Endothelial cell of umbilical vein (primary cell): ENCODE measurements at places on chromosomes 7 and 10. TPM values are rescaled to one million over a fixed set of nuclear protein-coding genes. Genes with fewer than 3 reads are reported as not detected.

DNA sequence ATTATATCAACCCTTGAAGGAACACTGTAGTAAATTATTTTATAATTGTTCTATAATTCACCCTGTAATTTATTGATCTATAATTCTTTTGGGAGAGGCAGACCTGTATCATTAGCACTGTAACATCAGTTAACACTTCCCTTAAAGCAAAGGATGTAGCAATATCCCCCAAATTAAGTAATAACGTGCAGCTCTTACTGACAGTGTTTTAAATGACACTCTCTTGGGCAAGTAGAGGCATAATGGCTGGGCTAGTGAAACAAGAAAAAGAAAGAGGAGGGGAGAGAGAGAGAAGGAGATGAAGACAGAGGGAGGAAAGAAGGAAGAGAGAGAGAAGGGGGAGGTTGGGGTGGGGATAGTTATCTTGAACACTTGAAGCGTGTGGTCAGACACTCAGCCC lies 161.0 kb upstream of the RNF32 start:
- no peak for DNase-seq

GRCh38 chr7:137873524-137873923 lies 26.8 kb upstream of the DGKI start:
- no peak for DNase-seq

DNA sequence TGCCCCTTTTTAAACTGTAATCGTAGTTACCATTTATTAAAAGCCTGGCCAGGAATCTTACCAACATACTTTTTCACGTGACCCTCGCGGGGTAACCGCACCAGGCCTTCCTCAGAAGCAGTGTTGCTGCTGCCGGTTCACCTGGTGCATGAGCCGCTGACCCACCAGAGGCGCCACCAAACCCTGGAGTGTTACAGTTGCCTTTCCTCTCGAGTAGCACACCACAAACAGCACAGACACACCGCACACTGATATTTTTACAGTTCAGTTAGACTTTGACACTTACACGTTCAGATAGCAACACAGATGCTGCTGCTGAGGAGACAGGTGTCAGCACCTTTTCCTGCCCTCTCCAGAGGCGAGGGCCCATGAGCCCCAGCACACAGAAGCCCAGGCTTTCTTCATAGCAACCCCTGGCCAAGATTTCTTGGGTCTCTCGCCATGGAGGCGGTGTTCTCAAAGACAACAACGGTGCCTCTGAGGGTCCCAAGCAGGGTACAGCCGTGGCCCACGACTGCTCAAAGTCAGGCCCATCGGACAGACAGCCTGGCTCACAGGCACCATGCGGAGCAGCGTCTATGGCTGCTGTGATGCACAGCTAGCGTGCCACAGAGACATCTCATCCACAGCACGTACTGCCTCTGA lies 123.1 kb downstream of the DIP2C start:
- no peak for DNase-seq

DNA sequence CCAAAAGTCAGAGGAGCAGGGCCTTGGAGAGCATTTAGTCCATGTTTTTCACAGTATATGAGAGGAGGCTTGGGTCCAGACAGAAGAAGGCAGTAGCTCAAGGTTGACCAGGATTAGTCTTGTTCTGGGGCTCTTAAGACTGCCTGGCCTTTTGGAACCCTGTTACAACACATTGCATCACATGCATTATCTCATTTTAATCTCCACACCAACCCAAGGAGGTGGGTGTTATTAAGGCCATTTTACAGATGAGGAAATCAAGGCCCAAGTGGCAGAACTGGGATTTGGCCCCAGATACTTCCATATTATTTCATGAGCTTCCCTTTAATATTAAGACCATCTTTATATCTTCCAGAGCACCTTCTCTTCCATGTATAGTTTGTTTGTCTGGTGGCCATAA lies 38.8 kb downstream of the RPS24 start:
- no peak for DNase-seq

DNA sequence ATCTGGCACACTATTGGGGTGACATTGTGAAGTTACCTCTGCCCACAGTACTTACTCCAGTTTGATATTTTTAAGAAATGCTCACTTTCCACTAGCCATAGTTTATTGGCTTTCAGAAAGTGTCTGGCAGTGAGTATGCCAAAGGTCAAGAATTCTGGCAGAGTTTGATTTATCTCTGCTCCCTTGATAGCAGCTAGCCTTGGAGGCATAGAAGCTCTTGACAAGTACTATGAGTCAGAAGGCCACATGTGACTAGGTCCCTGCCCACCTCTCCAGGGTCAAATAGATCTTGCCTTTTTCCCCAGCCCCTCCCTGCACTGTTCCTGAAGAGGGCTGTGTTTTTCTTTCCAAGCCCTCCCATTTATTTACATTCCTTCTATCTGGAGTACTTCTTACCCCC lies 202.2 kb downstream of the AUTS2 start:
- DNase-seq = no peak

- DNase-seq = peak; percentile 45
Observed at GRCh38 chr7:17185690-17186070, 112.8 kb upstream of the AHR start.

- no peak for DNase-seq
Observed at GRCh38 chr7:47391726-47392125, 190.2 kb downstream of the TNS3 start.

GRCh38 chr7:30276203-30276900 lies 8.0 kb upstream of the ZNRF2 start:
- DNase-seq = peak; percentile 69

GRCh38 chr7:55348502-55348901 lies 16.6 kb upstream of the LANCL2 start:
- peak; percentile 39 for DNase-seq

DNA sequence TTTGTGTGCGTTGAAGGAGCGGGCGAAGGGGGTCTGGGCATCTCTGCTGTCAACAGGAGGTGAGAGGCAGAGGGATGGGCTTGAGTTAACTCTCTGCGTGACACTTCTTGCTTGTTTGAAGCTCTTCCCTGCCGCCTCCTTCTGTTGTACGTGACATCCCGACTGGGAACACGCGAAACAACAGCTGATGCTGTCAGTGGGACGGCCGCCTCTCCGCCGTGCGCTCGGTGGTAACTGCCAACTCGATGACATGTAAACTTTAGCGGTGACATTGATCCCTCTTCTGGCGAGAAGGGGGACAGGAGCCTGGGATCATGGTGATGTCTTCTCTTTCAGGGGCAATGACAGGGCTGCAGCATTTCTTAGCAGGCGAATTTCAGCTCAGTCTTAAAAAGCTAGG lies 394.5 kb downstream of the TYW1 start:
- no peak for DNase-seq

- no peak for DNase-seq
Observed at GRCh38 chr7:98211221-98211675, at the start of gene BHLHA15. Gene BHLHA15, plus strand, starts transcription at chr7:98211439. Its CDS starts 871 bp downstream, at chr7:98212310.

DNA sequence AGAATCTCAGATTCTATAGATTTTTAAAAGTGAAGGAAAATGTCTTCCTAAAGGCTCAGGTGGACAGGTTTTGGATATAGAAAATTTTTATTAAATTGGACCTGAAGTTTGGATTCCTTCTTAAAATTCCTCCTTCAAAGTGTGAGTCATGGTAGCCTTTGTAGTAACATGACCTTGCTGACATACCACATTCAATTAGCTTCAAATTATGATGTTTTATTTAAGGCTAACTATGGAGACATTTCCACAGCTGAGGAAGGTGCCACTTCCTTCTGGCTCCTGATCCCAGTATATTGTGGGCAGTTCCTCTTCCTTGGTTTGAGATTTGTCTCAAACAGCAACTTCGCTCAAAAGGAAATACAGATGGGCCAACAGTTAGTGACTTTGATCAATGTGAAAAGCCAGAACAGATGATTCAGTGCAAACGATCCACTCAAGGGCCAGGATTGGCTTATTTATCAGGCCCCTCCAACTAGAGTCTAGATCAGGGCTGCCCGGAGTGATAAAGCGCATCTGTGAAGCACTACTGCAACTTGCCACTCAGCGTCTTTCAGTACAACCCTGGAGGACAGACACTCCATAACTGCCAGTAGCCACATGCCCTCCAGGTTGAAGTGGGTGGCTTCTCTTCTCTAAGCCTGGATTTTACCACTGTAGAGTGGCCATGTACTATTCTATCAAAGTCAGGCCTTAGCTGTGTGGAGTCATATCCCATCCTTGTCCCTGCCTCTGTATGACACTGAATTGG lies 573.5 kb downstream of the KIF20B start:
- DNase-seq = no peak

GRCh38 chr7:92608380-92609322 lies 18.5 kb upstream of the FAM133B start:
- DNase-seq = no peak

GRCh38 chr10:60382946-60383681 lies 6.6 kb downstream of the ANK3 start:
- no peak for DNase-seq

- DNase-seq = no peak
Observed at GRCh38 chr7:139600306-139600705, 76.8 kb downstream of the CLEC2L start.

DNA sequence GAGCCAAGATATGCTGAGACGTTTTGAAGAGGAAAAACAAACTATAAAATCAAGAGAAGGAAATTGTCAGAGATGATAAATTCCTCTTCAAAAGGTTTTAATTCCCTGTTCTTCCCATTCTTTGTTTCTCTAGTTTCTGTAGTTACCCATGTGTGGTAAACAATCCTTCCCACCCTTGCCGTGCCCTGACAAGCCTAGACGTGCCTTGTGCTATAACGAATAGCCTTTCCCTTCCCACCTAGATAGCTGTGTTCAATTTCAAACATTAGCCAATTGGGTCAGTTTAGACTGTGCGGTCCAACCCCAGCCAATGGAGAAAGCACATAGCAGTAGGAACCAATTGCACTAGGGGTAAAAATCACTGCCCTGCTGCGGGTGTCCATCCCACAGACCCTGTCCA lies 138.1 kb downstream of the RALA start:
- DNase-seq = no peak

Gene SLK
- total RNA-seq = 31.8 and 36.0 TPM in 2 replicates

Gene CHN2
- total RNA-seq = 3.2 and 5.0 TPM in 2 replicates

Gene HERC4
- 68.7 and 73.7 TPM in 2 replicates for total RNA-seq

Gene NKX2-3
- total RNA-seq = not detected in 2 replicates

Gene CYP2C9
- total RNA-seq = not detected in 2 replicates

Gene VSTM4
- total RNA-seq = 0.07 and 0.12 TPM in 2 replicates
